ENCODE measurements at places on chromosomes 7 and 10.

DNA sequence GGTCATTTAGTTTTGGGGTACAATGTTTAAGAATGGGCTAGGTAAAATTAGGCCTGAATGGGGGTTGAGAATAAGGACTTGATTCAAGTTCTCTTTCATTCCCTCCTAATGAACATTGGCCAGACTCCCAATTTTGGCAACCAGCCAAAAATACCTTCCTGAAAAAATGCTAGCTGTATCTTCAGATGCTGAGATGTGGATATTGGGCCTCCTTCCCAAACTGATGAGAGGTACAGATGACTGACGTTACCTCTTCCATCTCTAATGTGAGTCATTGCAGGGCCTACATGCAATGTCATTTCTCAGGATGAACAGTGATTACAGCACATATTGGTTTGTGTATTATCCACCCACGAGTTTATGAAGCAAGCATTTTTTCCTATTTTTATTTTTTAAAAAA is 151.6 kb downstream of the SND1 start:
- DNase-seq: peak; percentile 33

DNA sequence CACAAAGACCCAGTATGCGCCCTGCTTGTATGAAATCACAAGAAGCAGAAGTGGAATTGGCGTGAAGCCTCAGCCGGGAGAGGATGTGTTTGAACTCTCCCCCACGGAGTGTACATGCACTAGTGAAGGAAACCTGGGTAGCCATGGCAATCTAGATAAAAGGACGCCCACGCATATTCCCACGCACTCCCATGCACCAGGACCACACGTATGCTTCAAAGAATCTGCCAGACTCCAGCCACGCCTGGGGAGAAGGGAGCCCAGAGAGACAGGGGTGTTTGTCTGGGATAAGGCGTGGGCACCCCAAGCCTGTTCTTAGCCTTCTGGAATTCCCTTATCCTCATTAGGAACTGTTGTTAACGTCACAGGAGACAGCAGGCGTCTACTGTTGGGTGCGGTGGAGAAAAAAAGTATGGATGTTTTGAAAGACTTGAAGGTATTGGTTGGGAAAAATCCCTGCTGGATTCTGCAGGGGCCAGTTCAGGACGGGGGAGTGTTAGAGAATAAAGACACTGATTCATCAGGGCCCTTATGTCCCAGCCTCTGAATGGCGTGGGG is 28.9 kb upstream of the ECHDC3 start:
- DNase-seq: peak; percentile 47

- DNase-seq: no peak
Measured at GRCh38 chr10:7666253-7667023, at the start of gene ITIH5. ITIH5 (minus strand) TSS chr10:7666966; CDS start chr10:7666892, 74 bp downstream.

- DNase-seq: peak; percentile 4
Measured at GRCh38 chr7:23335621-23336020, 36.5 kb downstream of the MALSU1 start.

GRCh38 chr7:27158436-27159265 is 2.2 kb upstream of the HOXA7 start:
- no peak for DNase-seq

DNA sequence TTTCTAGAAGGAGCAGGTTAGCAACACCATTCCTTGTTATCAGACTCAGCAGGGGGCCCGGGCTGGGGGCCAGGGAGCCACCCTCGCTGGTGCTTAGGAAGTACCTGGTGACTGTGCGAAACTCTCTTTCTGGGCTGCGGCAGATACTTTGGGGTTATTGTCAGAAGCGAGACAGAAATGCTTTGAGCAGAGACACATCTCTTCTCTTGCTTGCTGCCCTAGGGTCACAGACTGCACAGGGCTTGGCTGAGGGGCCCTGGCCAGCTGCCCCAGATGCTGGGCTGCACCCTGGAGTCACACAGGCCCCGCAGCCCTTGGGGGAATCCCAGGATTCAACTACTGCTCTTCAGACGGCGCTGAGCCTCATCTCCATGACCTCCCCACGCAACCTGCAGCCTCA is 91.9 kb downstream of the WDFY4 start:
- DNase-seq: no peak

Measured in Ammon's horn (tissue), 1 donor.